ENCODE measurements at places on chromosomes 7 and 10.
A peak's percentile ranks its signal among the peaks of the same experiment; 100 is the strongest.

DNA sequence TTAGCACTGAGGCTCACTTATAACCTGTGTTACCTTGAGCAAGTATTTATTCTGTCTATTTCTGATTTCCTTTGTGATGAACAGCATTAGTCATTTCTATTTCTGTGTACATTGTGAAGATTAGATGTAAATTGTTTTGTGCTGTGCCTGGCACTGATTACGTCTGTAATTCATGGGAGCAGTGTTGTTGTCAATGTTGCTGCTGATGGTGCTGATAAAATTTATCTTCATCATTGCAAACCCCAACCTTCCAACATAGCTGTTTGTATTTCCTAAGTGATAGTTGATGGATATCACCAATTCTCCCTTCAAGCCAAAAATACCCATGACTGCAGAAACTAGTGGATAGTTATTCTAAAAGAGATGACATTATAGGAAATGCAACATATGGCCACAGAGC, 400.5 kb upstream of the GRM3 start:
- DNase-seq = no peak

DNA sequence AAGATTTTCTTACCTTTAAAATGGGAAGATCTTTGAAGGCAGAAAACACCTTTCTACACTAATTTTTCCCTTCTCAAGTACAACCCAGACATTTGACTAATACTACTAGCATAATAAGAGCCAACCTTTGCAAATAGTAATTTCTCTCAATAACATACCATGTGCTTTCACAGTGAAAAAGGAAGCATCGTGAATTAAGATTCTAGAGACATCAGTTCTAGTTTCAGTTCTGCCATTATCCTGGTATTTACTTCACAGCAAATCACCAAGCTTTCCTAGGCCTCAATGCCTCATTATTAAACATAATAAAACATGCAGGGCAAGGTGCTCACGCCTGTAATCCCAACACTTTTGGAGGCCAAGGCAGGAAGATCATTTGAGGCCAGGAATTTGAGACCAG, 24.9 kb downstream of the GSAP start:
- DNase-seq = no peak

- no peak for DNase-seq
Measured at GRCh38 chr7:151756076-151756731, 120.7 kb downstream of the PRKAG2 start.

GRCh38 chr10:70440296-70441160, 953 bp downstream of the NODAL start:
- no peak for DNase-seq

GRCh38 chr10:97886286-97886685, 36.6 kb downstream of the GOLGA7B start:
- DNase-seq = no peak

- no peak for DNase-seq
Measured at GRCh38 chr10:11255796-11256444, 238.2 kb downstream of the CELF2 start.

DNA sequence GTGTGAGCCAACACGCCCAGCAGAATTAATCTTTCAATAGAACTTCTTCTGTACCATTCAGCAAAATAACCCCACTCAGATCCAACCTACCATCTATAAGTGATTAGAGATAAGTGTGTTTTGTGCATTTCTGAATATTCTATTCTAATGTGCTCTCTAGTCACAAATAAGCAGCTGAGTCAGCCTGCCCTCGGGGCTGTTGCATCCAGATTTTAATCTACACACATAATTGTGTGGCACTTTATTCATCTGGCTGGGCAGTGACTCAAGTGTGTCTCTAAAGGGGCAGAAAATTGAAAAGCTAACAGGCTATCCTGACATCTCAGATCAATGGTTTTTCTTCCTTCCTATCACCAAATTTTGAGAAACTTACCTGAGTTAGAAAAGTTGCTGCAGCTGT, 60.3 kb downstream of the PRR15 start:
- peak; percentile 37 for DNase-seq

- DNase-seq = no peak
Measured at GRCh38 chr10:77594471-77594783, 43.2 kb downstream of the KCNMA1 start.

DNA sequence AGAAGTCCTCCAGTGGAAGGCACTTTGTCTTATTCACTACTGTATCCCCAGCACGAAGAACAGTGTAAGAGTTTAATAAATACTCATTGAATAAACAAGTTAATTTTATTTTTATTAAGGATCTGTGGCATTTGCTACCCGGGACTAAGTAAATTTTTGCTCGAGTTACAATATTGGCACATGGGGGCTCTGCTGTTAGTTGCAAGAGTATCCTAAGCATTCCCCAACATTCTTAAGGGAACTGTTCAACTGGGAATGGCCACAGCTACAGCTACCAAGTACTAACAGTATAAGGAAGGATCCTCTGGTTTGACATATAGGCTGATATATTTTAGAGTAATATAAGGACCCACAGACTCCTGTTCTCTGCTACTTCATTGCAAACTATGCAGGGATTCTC, 8.7 kb upstream of the LRRTM3 start:
- DNase-seq = no peak

GRCh38 chr7:85135977-85136376, 50.9 kb downstream of the SEMA3D start:
- no peak for DNase-seq

DNA sequence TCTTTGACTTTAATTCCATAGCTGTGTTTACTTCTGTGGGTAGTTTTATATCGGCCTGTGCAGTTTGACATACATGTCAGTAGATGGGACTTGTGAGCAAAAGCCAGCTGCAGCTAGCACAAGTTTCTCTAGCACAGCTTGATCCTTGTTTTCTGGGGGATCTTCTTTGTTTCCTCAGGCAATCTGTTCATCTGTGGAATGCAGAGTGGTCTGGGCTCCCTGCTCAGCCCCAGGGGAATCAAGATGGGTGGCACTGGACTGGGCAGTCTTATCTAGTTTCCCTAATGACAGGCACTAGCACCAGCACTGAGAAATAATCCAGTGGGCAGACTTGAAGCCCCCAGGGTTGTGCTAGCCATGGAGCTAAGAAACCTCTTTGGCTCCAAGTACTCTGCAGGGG, 40.8 kb downstream of the CYP2C19 start:
- no peak for DNase-seq

- DNase-seq = no peak
Measured at GRCh38 chr10:10872035-10872673, 145.5 kb upstream of the CELF2 start.

GRCh38 chr7:2513702-2514101, 5.9 kb upstream of the LFNG start:
- no peak for DNase-seq

- DNase-seq = no peak
Measured at GRCh38 chr10:4883079-4883739, 57.2 kb downstream of the AKR1E2 start.

DNA sequence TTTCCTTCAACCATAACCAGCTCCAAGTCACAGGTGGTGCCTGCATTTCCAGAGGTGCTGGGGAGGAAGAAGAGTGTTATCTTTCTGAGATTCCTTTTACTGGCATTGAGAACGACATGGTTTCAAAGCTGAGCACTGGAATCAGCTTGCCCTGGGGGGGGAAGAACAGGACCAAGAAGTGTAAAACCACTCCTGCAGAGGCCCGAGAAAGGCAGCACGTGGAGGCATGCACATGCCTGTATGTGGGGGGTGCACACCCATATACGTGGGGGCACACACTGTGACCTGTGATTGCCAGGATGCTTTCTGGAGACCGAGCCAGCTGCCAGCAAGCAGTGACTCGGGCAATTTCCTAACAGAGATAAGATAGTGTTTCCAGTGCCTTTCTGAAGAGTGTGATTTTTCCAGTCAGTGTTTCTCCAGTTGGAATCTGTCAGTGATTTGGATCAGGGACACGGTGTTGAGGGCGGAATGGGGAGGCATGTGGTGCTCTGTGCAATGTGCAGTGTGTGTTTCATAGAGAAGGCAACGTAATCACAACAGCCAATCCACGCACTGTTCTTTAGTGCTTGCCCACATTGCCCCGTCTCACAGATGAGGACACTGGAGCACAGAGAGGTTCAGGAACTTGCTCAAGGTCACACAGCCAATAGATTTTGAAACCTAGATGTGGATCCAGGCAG, 4.2 kb downstream of the LRRC27 start:
- no peak for DNase-seq

DNA sequence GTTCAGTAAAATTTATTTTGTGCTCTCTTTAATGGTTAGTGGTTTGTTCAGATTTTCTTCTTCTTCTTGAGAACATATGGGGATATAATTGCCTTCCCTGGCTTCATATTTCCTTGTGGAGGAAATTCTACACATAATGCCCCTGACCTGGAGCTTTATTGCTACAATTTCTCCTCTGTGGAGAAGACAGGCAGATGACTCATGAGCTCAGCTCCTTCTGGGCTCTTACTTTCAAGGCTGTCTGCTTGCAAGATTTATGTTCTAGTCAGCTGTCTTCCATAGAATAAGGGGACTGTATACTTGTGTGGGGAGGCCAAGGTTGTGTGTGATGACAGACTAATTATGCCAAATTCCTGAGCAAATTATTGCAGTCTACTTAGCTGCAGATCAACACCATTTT, 1.6 kb downstream of the LRRD1 start:
- peak; percentile 5 for DNase-seq

DNA sequence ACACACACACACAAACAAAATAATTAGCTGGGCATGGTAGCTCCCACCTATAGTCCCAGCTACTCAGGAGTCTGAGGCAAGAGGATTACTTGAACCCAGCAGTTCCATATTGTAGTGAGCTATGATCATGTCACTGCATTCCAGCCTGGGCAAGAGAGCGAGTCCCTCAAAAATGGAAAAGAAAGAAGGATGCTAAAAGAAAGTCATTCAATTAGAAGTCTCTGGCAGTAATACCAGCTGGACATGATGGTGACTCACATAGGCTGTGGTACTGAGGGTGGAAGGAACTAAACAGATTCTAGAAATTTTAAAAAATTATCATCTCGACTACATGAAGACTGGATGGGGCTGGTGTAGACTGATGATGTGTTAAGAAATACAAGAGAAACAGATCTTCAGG, 385.3 kb downstream of the ETV1 start:
- DNase-seq = no peak

GRCh38 chr10:22374489-22375126, 29.3 kb downstream of the SPAG6 start:
- DNase-seq = no peak

- DNase-seq = no peak
Measured at GRCh38 chr10:77548671-77549070, 88.9 kb downstream of the KCNMA1 start.

DNA sequence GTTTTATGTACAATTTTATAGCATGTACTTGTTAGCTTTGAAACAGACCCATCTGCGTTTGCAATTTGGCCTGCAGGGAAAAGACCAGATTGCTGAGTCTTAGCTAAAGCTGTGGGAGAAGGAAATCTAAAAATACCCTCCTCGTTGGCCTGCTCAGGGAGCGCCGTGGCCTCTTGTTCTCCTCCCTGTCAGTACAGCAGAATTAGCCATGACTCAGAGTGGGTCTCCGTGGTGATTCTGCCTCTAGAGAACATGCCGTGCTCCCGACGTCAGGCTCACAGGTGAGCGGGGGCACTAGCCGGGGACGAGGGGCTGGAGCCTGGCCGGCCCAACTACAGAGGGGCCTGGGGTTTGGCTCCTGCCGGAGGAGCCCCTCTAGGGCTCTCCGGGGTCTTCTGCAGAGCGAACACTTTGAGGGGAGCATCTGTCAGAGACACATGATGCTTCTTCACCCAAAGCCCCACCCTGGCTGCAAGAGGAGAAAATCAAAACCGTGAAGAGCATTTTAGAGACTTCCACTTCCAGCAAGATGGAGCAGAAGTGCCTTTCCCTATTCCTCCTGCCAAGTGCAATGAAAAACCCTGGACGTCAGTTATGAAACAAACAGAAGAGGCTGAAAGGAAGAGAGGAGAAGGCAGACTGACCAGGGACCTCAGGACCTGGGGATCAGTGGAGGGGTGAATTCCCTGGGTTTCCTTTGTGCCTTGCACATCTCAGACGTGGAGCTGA, 98.9 kb downstream of the LHPP start:
- no peak for DNase-seq

DNA sequence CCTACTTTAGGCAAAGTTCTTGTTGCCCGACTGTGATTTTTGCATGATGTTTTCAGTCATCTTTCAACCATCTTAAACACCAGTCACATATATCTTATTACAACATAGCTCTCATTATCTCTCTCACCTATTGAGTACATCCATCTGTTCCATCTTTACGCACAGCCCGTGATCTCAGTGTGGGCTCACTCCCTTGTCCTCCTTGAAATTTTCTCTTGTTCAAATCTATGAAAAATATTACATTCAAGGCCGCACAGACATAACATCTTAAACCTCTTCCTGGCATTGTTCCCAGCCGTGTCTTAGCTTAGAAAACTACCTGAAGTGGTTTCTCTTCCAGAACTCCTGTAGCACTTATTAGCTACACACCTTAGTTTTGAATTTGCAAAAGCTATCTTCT, 32.6 kb downstream of the NET1 start:
- DNase-seq = no peak

DNA sequence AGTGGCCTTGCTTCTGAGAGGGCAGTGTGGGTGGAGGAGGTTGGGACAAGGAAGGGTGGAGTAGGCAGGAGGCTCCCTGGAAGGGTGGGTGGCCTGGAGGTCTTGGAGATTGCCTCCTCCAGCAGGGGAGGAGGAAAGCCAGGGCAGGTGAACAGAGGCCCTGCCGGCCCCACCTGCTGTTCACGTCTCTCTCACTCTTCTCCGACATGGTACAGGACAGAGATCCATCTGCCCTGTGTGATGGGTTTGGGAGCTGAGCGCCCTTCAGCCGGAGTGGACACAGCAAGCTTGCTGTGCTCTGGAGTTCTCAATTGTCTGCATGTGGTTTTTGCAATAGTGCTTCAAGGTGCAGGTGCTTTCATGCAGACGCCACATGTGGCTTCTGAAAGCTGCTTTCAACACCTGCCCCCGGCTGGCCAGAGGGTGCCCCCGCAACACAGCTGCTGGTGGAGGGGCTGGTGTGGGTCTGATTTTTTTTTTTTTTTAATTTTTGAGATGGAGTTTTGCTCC, 82.8 kb upstream of the GNA12 start:
- no peak for DNase-seq

GRCh38 chr7:41219276-41219675, 483.6 kb downstream of the INHBA start:
- DNase-seq = peak; percentile 59

DNA sequence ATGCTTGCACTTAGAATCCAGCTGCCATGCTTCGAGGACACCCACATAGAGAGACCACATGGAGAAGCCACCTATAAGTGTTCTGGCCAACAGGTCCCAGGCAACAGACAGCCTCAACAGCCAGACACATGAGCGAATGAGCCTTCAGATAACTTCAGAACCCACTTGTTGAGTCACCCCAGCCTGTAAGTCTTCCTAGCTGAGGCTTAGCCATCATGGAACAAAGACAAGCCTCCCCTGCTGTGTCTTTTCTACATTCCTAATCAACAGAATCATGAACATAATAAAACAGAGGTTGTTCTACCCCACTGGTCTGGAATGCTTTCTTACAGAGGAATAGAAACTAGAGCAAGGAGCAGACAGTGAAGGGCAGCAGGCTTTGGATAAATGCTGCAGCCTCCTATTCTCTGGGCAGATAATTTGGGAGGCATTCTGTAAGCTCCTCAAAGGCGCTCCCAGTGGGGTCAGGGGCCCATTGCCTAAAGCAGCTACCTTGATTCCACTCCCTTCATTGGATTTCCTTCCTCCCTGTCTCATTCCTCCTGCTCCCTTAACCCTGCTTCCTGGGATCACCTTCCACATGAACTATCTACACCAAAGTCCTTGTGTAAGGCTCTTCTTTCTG, 4.6 kb downstream of the TLL2 start:
- DNase-seq = no peak

All from SK-N-MC (cell line).